Stimulated activated naive CD8-positive, alpha-beta T cell treated with anti-CD3 and anti-CD28 coated beads, Interleukin-15, Interleukin-2, amounts not matched to agents 100 U/mL and 50 U/mL, for 24 hours (primary cell): ENCODE measurements at places on chromosomes 7 and 10.
A peak's percentile ranks its signal among the peaks of the same experiment; 100 is the strongest.

DNA sequence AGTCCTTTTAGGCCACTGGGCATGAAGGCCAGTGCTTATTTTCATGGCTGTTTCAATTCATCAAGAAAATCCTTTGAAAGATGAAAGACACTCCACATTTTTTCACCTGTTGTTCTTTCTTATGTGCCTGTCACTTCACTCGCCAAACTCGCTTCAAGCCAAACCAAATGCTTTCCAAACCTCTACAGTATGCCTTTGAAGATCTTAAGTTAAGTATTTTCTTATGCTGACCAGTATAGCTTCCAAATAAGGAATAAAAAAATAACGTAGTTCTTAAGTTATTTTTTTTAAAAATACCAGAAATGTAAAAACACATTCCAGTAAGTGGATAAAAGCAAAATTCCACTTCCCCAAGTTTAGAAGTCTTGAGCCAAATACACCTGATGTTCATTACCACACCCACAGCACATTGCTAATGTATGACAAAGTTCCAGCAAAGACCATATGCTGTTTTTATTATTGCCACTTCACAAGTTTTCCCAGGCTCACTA lies 186.1 kb downstream of the MTERF1 start:
- DNase-seq = no peak

- DNase-seq = no peak
Observed at GRCh38 chr10:42882597-42882996, 100.0 kb downstream of the BMS1 start.

- DNase-seq = peak; percentile 21
Observed at GRCh38 chr10:484441-484924, 205.0 kb downstream of the DIP2C start.

DNA sequence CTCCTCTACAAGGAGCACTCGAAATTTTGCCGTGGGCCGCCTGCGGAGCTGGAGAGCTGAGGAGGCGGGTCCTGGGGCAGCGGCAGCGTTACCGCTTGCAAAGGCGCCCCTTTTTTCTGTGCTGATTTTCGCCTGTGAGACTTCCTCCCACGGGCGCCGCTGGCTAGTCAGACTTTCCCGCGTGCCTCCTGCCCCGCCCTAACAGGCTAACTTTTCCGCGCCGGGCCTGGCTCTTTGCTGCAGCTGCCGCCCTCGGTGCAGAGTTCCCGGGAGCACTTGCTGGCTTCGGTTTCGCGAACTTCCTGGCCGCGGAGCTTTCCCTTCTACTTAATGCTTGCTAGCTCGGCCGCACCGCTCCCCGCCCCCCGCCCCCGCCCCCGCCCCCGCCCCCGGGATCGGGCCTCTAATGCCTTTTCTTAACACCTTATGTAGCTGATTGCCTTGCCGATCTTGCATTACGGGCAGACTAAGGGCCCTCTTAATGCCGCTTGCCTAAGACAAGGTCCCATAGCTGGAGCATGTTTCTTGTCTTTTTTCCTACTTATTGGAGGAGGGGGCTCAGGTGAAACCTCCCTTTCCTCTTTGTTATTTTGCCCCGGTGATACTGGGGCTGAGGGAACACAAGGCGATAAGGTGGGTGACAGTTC lies 37.9 kb upstream of the RASGEF1A start:
- DNase-seq = peak; percentile 77

GRCh38 chr10:28095791-28096378 lies 97.0 kb upstream of the ODAD2 start:
- DNase-seq = no peak

DNA sequence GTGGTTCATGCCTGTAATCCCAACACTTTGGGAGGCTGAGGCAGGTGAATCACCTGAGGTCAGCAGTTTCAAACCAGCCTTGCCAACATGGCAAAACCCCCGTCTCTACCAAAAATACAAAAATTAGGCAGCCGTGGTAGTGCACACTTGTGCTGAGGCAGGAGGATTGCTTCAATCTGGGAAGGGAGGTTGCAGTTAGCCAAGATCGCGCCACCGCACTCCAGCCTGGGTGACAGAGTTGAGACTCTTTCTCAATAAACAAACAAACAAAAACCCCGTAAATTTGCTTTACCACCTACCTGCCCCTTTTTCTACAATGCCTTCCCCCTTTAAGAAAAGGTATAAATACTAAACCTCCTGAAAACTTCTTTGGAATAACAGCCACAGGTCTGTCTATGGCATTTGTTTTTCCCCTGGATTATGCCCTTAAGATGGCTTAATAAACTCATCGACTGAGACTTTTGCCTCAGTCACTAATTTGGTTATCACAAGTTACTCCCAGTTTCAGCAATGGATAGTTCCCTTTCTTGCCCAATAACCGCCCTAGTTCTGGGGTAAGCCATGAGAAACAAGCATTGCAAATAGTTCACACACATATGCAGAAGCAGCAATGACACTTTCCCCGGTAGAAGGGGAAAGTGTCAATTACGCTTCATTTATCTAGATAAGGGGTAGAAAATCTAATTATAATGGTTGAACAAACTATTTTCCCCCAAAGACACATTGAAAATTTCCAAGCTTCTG lies 52.8 kb upstream of the SVIL start:
- DNase-seq = no peak

DNA sequence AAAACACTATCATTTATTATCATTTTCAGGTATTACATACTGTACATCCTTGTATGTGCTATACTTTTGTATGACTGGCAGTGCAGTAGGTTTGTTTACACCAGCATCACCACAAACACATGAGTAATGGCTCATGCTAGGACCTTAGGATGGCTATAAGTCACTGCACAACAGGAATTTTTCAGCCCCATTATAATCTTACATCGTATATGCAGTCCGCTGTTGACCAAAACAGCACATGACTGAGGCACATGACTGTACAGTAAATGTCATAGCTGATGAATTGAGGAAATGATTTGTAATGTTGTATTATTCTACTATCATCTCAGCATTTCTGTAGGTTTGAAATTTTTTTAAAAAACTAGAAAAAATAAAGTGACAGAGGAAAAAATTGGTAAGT lies 38.6 kb downstream of the BPGM start:
- no peak for DNase-seq

DNA sequence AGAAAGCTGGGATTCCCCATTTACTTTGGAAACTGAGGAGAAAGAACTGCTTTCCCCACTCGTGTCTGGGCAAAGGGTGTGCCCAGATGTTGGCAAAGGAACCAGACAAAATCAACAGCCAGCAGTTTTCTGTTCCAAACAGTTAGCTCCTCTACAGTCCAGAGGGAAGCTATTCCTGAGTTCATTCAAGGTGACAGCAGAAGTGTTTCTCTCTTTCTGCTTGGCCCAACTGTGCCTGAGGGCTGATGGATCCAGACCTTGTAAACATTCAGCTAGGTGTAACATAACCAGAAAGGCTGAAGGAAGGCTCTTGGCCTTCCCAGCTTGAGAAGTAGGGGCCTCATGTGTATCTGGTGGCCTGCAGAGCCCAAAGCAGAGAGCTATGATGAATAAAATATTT lies 7.0 kb upstream of the ALDH18A1 start:
- no peak for DNase-seq

DNA sequence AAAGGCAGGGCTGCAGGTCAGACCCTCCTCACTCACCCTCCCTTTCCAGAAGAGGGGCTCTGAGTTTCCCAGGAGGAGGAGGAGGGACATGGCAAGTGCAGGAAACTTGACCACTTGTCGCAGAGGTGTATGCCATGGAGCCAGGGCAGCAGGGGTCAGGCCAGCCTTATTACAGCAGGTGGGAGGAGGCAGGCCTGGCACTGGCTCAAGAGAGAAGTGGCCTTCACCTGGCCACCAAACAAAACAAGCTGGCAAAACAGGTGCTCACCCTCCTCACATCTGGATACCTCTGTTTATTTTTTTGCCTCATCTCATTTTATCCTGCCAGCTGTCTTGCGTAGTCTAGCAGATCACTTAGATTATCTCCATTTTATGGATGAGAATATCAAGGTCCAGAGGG lies 12.5 kb downstream of the COL13A1 start:
- no peak for DNase-seq

- peak; percentile 44 for DNase-seq
Observed at GRCh38 chr10:97701438-97702069, 12.0 kb upstream of the MARVELD1 start.

GRCh38 chr10:114811862-114812261 lies 9.7 kb upstream of the FHIP2A start:
- no peak for DNase-seq

- DNase-seq = no peak
Observed at GRCh38 chr10:124624466-124624865, 119.7 kb downstream of the FAM53B start.

DNA sequence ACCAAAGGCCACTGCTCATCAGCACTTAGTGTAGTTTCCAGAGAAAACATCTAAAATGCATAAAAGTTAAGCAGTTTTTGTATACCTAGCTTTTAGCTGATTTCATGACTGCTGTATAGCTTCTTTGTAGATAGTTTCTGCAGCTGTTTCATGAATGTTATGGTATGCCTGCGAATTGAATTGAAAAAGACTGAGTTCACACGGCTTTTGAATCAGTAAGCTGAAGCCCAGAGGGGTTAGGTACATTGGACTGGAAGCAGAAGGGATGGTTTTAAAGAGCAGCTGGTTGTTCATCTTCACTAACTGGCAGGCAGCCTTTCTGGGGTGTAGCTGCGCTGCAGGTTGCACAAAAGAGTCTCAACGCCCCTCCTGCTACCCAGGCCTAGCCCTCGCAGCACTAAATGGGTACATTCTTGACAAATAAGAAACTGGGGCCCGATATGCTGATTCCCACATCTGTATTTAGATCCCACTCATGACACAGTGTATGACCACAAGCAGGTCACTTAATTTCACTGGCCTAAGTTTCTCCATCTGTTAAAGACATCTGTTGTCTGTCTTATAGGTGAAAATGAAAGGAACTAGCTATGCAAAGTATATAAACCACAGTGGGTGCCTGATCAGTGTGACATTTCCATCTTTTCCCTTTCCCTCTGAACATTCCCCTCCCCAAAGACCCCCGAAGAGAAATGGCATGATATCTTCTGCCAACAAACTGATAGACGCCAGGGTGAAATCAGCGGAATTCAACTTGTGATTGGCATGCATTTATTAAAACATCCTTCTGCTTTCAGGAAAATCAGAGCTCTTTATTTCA lies 85.9 kb upstream of the AGBL3 start:
- DNase-seq = no peak

- DNase-seq = no peak
Observed at GRCh38 chr10:82190432-82191260, 315.7 kb downstream of the NRG3 start.

DNA sequence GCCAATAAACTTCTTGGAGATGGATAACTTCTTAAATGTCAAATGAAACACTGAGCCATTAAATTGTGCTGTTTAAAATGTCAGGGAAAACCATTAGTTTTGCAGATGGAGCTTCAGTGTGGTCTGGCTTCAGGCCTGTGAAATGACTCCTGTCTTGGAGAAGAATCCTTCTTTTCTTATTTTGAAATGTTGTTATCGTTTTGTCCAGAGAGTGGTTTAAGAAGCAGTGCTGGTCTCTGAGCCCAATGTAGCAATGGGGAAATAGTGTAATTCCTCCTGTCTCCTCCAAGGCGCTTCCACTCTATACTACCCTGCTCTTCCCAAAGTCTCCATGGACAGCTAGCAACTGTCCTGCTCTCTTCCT lies 177.6 kb downstream of the REEP3 start:
- DNase-seq = no peak

- no peak for DNase-seq
Observed at GRCh38 chr7:38142736-38143135, 35.3 kb upstream of the STARD3NL start.

DNA sequence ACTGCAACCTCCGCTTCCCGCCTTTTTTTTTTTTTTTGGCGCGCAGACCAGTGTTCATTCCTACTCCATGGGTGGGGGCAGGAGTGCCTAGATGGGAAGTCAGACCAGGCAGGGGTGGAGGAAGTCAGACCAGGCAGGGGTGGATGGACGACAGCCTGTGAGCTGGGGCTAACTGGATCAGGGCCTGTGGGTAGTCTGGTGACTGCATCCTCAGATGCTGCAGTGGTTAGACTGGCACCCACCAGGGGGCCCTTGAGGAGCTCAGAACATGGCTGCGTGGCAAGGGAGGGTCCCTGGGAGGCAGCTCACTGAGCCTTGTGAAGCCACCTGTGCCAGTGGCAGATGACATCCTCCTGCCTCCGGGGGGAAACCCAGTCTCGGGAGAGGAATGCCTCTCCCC lies 35.1 kb downstream of the RCC1L start:
- no peak for DNase-seq

- DNase-seq = no peak
Observed at GRCh38 chr10:33774857-33775256, 440.4 kb upstream of the NRP1 start.

DNA sequence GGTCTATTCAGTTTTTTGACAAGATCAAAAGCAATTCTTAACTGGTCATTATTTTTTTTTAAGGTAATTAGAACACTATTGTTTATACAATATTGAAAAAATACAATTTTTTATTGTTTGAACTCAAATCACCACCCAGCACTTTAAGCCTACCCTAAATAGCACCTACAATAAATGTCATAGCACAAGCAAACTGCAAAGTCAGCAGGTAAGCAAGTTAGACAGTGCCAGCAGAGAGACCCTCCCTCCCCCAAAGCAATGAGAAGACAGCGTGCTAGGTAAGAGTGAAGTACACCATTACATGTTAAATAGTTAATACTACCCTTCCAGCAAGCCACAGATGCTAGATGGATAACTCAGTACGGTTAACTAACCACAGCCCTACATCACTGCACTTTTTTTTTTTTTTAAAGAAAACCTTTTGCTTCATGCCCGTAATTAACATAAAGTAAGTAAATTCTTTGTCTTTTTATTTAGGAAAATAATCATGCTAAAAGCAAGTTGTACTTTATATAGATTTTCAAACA lies 120.0 kb downstream of the UBE2H start:
- no peak for DNase-seq

GRCh38 chr7:10474048-10474447 lies 499.6 kb upstream of the PHF14 start:
- no peak for DNase-seq

DNA sequence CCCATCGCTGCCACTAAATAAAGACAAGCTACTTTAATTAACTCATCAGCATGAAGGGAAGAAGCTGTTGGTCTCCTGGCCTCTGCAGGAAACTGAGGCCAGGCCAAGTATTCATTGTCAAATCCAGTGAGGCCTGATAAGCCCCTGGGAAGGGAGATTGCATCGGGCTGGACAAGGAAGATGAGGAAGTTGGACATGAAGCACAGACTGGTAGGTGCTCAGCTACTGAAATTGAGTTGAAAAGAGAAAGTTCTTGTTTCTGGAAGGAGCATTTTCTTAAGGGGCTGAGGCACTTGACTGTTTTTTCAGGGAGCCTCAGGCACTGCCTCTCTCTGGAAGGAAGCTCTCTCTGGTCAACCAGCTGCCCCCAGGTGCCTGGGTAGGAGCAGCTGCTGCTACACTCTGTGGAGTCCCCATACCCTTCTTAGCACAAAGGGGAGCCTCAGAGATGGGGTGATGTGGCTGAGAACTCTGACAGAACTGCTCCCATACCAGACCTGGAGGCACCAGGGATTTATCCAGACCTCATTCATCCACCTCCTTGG lies 90.3 kb upstream of the IKZF1 start:
- DNase-seq = no peak

- DNase-seq = no peak
Observed at GRCh38 chr10:85635650-85636049, 730.9 kb downstream of the GRID1 start.

GRCh38 chr10:31131251-31131650 lies 99.6 kb upstream of the ZNF438 start:
- no peak for DNase-seq

- no peak for DNase-seq
Observed at GRCh38 chr7:45650404-45651394, 76.5 kb downstream of the ADCY1 start.
